ENCODE measurements at places on chromosomes 1 and 21. TPM values are rescaled to one million over a fixed set of nuclear protein-coding genes. Genes with fewer than 3 reads are reported as not detected.

DNA sequence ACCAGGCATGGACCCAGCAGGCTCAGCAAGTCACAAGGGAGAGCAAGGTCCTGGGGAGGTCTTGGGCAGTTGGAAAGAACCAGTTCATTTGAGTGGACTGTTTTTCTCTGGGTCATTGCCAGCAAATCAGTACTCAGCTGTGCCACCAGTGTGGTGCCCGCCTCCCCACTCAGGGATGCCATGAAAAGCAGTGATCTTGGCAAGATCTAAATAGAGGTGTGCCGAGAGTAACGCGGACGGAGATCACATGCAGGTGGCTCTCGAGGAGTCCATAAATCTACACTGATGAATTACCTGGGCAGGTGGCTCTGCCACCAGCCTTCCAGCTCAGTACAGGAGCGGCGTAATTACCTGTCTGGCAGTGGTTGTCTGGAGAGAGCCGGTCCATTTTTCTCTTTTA, 642.2 kb downstream of the PTPRU start:
- no peak overlapping the region for H3K4me3 ChIP-seq
- H3K4me1 ChIP-seq, result no peaks in the 10 kb centered on the region
- no peaks in the 10 kb centered on the region for H3K36me3 ChIP-seq
- peaks cover 11% of the 10 kb centered on the region for H3K27me3 ChIP-seq
- DNase-seq, result no peak

- H3K36me3 ChIP-seq, result no peaks in the 10 kb centered on the region
- H3K4me1 ChIP-seq, result peaks cover 38% of the 10 kb centered on the region
- no peaks in the 10 kb centered on the region for H3K27me3 ChIP-seq
- H3K27ac ChIP-seq, result peak overlapping the region; percentile 54
These were observed 9.1 kb upstream of the GPR88 start for GRCh38 chr1:100528871-100529270.

DNA sequence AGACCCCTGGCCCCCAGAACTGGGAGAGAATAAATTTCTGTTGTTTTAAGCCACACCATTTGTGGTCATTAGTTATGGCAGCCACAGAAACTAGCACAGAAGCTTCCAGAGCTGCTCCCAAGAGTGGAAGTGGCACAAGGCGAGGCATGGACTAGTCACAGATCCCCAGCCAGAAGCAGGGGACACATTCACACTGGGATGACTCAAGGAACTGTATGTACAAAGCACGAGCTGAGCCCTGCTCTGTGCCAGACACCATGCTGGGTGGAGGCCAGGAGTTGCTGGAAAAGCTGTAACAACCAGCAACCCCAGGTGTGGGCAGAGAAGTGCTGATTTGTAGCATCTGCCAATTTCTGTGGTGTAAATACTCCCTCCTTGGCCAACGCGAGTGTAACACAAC, 55.6 kb downstream of the TCP10L start:
- peaks cover 6% of the 10 kb centered on the region for H3K4me1 ChIP-seq
- H3K27ac ChIP-seq, result no peak overlapping the region
- H3K27me3 ChIP-seq, result no peaks in the 10 kb centered on the region
- H3K4me3 ChIP-seq, result no peak overlapping the region

DNA sequence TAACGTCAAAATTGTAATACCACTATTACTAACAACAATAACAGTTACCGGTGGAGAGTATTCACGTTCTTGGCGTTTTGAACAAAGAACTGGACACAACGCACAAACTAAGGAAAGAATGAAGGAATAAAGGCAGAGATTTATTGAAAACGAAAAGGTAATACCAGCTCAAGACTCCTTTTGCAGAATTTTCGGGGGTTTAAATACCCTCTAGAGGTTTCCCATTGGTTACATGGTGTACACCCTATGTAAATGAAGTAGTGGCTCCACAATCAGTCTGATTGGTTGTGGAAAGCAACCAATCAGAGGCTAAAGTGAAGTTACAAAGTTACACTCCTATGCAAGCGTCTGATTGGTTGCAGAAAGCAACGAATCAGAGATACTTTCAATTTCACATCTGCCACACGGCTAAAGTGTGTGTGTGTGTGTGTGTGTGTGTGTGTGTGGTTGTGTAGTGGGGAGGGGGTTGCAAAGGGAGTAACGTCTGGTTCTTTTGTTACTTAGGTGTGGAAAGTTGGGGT, 1.1 kb upstream of the GTF2B start:
- H3K36me3 ChIP-seq, result peaks cover 8% of the 10 kb centered on the region
- H3K4me1 ChIP-seq, result peaks cover 40% of the 10 kb centered on the region
- H3K4me3 ChIP-seq, result peak overlapping the region; percentile 97

DNA sequence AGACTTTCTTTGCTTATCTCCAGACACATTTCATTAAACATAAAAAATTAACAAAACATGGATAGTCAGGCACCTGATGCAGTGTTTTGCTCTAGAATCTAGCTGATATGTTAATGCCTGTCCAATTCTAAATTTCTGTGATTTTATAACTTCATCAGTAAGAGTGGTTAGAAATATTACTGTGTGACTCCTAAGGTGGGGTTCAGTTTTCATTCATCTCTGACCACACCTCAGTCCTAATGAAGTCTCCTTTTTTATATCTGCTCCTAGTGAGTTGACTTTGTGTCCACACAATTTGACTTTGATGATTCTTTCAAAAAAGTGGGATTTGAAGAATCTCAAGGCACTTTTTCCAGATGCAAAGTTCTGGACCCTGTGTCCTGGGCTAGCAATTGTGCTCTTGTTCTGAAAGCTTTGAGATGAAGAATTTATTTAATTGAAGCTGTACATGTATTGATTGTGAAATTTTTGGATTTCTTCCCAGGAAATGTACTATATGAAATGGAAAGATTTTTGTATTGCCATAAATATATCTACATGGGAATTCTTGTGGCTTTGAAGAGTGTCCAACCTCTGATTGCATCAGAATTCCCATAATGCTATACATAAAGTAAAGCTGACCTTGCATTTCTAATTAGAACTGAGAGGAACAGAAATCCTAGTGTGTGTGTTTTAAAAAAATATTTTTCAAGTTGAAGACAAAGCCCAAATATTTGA, 111.2 kb downstream of the GIPC2 start:
- H3K4me3 ChIP-seq, result no peak overlapping the region
- DNase-seq, result no peak
- no peak overlapping the region for H3K27ac ChIP-seq
- no peaks in the 10 kb centered on the region for H3K36me3 ChIP-seq
- H3K4me1 ChIP-seq, result no peaks in the 10 kb centered on the region
- H3K27me3 ChIP-seq, result peaks cover 20% of the 10 kb centered on the region

DNA sequence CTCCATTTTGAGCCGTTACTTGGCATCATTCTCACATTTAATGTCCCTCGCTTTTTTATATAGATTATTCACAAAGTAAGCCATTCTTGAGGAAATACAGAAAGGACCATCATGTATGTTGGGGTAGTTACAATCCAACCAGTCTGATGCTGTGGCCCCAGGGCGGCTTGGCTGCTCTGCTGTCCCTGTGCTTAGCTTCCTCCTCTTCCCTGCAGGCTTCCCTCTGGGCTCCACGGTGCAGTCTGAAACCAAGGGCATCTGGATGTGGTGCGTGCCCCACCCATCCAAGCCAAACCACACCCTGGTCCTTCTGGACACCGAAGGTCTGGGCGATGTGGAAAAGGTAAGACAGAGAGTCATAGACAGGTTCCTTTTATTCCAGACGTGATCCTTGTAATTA, 5.5 kb downstream of the GBP6 start:
- no peaks in the 10 kb centered on the region for H3K27me3 ChIP-seq
- no peak overlapping the region for H3K27ac ChIP-seq
- no peaks in the 10 kb centered on the region for H3K36me3 ChIP-seq
- DNase-seq, result no peak
- H3K4me1 ChIP-seq, result no peaks in the 10 kb centered on the region
- no peak overlapping the region for H3K4me3 ChIP-seq

DNA sequence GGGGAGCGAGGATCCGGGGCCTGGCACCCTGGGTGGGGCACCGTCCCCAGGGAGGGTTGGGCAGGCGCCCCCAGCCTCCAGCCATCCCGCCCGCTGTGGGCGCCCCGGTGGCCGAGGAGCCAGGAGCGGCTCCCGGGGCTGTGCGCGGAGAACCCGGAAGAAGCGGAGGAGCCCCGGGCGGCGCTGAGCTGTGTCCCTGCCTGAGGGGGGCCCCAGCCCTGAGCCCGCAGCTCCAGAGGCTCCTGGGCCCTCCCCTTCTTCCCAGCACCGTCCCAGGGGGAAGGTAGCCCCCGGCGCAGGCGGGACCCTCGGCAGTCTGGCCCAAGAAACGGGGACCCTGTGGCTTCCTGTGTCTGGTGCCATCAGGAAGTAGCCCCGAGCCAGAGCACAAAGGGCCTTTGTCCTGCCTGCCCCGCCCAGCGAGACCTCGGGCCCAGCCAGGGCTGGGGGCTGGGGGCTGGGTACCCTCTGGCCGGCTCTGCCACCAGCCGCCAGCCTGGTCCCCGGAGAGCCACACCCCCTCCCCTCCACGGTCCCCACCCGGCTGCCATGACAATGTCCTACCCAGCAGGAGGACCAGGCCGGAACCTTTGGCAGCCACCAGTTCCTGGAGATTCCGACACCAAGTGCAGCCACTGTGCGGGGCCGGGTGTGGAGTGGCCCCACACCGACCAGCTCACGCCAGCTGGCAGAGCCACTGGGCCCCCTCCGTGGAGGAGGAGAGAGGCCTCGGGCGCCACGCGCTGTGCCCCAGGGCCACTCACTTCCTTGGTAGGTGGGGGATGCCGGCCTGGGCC, 15.6 kb upstream of the TTLL10 start:
- H3K4me1 ChIP-seq, result peaks cover 2% of the 10 kb centered on the region
- H3K36me3 ChIP-seq, result no peaks in the 10 kb centered on the region
- peak; percentile 43 for DNase-seq
- H3K27me3 ChIP-seq, result no peaks in the 10 kb centered on the region
- no peak overlapping the region for H3K27ac ChIP-seq

DNA sequence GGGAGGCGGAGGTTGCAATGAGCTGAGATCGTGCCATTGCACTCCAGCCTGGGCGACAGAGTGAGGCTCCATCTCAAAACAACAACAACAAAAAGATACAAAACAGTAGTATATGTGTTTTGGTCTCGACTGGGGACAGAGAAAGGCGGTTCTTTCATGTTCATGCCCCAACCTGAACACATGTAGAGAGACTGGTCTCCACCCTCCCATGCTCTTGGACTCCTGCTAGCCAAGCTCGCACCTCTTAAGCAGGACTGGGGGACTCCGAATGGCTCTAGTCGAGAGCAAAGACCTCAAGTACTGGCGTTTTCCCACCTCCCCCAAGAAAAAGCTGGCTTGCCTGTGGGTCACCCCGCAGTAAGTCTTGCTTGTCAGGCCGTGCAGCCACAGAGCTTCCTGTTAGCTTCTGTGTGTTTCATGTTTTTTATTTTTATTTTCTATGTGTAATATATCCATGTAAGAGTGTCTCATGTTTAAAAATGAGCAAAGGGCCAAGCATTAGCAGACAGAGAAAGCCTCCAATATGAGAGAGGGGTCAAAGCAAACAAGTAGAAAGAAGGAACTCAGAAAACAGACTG, 91.6 kb downstream of the SCCPDH start:
- no peak for DNase-seq
- H3K27ac ChIP-seq, result no peak overlapping the region
- peaks cover 5% of the 10 kb centered on the region for H3K4me1 ChIP-seq

GRCh38 chr1:3369446-3370076, 84.9 kb upstream of the ARHGEF16 start:
- H3K4me1 ChIP-seq, result peaks cover 6% of the 10 kb centered on the region
- no peak overlapping the region for H3K4me3 ChIP-seq
- no peak for DNase-seq
- no peaks in the 10 kb centered on the region for H3K36me3 ChIP-seq
- H3K27me3 ChIP-seq, result no peaks in the 10 kb centered on the region

GRCh38 chr1:171793636-171794035, 12.2 kb downstream of the METTL13 start:
- peak overlapping the region; percentile 61 for H3K27ac ChIP-seq
- peak overlapping the region; percentile 40 for H3K4me3 ChIP-seq
- H3K36me3 ChIP-seq, result peaks cover 17% of the 10 kb centered on the region
- no peaks in the 10 kb centered on the region for H3K27me3 ChIP-seq
- H3K4me1 ChIP-seq, result peaks cover 13% of the 10 kb centered on the region

DNA sequence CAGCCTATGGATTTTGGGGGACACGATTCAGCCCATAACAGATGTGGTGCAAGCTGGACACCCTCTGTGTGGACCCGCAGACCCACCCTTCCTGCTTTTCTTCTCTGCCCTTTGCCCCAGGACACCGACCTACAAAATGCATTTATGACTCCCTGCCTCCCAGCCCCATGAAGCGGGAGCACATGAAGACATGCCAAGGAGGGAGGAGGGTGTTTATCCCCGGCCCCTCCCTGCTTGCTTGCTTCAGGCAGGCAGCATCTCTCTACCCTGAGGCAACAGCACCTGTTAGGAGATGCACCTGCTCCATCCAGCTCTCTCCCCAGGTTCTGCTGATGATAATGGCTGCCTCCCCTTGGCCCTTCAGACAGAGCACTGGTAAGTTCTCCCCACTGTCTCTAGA, 187.5 kb downstream of the PSMG1 start:
- DNase-seq, result no peak
- no peaks in the 10 kb centered on the region for H3K36me3 ChIP-seq
- peaks cover 13% of the 10 kb centered on the region for H3K27me3 ChIP-seq
- no peak overlapping the region for H3K27ac ChIP-seq
- H3K4me3 ChIP-seq, result no peak overlapping the region
- no peaks in the 10 kb centered on the region for H3K4me1 ChIP-seq

DNA sequence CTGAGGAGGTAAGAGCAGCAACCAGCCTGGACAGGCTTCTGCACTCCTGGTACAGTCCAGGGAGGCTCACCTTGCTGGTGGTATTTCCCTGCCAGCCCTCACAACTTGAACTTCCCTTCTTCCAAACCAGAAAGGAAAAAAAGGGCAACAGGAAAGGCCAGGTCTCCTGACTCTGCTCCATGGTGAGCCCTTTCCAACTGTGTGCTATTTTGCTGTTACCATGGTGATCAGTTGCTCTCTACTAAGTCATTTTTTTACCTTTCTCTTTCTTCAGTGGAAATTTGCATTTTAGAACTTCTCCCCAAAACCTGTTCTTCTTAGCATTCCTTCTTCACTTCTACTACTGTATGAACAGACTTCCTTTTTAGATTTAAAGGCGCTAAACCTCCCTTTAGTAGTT, 164.3 kb downstream of the GRIK1 start:
- H3K27me3 ChIP-seq, result no peaks in the 10 kb centered on the region
- H3K4me1 ChIP-seq, result no peaks in the 10 kb centered on the region
- DNase-seq, result no peak
- H3K36me3 ChIP-seq, result no peaks in the 10 kb centered on the region
- H3K4me3 ChIP-seq, result no peak overlapping the region

The TLCD4 gene
- total RNA-seq, result 0.08 TPM

The OR2AK2 gene
- not detected for total RNA-seq

The ETNK2 gene
- total RNA-seq, result 5.2 TPM

The ACTL8 gene
- total RNA-seq, result not detected
